Hepatic stellate cell (primary cell): ENCODE measurements at places on chromosomes 12 and 14.

GRCh38 chr12:107319533-107320032 lies 226.2 kb upstream of the CRY1 start:
- DNase-seq, result no peak

DNA sequence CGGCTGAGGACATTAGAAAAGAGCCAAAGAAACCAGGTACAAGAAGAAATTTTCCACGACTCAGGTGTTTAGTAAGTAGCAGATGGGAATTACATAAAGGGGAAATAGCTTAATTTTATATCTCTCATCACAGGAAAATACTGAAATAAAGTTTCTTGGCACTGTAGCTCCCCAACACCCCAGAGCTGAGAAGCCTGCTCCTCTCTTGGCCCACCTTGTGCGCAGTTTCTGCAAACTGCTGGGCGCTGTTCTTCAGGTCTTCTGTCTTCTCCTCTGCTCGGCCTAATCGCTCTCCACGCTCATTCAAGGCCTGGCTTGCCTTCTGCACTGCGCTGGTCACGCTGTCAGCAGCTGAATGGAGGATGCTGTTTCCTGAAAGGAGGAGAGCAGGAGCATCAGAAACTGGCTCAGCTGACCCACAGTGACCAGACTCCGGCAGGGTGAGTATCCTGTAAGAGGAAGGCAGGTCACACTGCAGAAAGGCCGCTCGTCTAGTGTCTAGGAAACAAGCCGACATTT lies 184.9 kb upstream of the GZMB start:
- DNase-seq, result no peak

- DNase-seq, result no peak
These were observed 28.6 kb downstream of the BAZ2A start for GRCh38 chr12:56601503-56601902.

DNA sequence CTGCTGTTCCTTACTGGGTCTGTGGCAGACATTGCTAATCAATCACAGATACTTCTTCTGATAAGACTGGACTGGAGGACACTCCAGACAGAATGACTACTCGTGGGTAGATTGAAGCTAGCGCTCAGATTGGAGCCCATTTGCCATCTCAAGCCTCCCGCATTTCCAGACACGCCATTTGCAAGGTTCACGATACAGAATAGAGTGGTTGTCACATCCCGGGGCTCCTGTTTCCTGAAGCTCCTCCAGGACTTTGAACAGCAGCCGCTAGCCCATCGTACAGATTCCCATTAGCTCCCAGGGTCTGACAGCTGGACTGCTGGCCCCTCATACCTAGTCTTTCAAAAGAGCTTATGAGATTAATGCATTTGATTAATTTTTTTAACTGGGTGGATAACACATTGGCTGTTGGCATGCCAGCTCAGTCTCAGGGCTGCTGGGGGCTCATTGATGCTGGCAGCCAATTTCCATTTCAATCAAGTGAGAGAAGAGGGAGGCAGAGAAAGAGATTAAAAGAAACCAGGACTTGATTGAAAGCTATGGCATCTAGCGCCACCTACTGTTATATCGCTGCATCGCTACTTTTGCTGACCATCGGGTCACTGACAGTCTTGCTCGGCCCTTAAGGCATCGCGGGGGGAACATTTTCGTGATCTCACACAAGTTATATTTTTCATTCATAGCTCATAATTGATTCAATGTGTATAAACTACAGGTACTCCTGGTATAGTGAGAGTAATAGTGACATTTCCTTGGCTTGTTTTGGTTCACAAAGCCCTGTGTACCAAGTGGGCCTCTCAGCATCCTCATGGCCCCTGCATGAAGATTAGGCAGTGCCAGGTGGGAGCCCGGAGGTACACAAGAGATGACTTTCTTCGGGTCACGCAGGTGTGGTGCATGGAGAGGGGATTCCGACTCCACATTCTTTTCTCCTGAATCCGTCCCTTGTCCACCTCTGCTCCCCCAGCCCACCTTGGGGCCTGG lies 78.6 kb downstream of the CCDC60 start:
- DNase-seq, result peak; percentile 56

DNA sequence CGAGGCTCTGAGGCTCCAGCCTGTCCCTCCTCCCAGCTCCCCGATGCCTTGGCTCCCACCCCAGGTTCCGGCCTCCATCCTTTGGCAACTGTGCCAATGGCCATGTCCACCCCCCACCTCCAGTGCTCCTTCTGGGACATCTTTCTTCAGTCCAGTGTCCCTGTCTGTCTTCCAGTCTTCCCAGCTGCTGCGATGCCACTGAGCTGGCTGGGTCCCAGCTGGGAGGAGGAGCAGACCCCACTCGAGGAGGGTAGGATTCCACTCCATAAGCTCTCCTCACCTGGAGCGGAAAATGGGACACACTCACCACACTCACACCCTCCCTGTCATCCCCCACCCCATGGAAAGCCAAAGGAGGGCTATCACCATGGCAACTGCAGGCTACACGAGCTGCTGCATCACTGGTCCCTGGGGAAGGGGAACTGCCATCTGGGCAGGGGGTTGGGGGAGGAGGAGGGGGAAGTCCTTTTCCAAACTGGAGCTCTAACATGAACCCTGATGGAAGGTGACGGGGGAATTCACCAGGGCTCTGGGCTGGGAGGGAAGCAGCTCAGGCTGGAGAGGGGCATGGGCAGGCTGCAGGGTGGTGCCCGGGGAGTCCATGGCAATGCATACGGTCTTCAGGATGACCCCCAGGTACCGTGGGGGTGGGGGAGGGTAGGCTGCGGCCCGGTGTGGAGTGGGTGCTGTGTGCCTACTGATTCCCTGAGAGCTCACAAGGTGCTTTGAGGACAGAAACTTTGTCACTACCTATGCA lies 94.3 kb downstream of the LRRC74A start:
- DNase-seq, result peak; percentile 56

DNA sequence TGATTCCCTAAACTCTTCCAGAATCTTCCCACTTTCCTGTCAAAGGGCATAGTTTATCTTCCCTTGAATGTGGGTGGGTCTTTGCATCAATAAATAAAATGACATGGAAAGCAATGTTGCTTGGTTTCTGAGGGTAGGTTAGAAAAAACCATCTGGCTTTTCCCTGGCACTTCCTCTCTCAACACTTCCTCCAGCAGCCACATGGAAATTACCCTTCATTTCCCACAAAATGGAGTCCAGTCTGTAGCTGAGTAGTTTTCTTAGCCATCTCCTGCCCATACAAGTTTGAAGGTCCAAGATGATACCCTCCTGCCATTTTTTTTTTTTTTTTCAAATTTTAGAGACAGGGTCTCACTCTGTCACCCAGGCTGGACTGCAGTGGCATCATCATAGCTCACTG lies 11.1 kb upstream of the NDUFA12 start:
- no peak for DNase-seq

DNA sequence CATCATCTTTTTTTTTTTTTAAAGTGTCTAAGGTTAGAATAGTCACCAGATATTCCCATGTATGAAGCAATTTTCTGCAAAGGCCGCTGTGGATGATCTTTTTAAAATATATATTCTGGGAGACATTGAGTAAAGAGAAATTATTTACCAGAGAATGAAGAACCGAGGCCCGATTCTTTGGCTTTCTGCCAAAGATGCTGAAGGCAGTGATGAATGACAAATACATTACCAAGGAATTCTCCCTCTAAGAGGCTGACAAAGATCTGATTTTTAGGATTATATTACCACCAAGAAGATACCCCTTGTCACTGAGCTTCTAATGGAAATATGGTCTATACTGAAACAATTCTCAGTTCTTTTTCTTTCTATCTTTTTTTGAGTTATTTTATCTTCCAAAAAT lies 336.8 kb downstream of the NAV3 start:
- DNase-seq, result no peak

DNA sequence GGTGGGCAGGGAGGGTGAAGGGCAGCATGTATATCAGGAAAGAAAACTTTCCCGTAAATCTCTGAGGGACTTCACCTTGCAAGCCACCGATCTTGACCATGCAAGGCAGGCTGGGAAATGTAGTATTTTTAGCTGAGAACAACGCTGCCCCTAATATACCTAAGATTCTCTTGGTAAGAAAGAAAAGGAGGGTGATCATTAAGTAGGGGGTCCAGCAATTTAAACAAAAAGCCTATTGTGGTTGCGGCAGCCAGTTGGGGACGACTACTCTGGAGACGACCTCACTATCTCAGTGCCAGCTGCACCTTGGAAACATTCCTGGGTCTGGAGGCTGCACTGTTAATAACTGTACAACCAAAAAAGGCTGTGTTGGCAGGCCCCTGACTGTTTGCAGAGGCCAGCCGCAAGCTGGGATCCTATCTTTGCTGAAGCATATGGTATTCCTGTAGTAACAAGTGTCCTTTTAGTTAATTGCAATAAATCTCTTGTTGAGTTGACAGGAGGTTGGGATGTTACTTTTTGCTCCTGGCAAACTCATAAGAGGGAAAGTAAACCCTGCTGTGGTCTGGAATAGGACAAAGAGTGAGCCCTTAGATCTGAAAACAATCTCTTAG lies 6.4 kb downstream of the APOLD1 start:
- no peak for DNase-seq

GRCh38 chr12:56081393-56082347 lies 1.7 kb downstream of the ERBB3 start:
- DNase-seq, result peak; percentile 34

DNA sequence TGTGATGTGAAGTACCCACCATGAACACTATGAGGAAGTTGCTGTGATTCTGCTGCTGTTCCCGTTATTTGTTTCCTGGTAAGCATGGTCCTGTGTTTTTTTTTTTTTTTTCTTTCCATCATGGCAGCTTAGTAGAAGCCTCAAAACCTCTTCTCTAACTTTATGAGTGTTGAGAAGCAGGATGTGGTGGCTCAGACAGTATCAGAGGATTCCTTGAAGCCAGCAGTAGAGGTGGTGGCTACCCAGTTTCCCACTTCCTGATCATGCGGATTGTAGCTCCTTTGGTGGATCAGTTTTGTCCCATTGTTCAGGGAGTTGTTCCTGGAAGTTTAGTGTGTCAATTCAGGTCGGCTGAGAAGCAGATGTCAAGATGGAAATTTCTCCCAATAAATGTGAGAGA lies 175.8 kb downstream of the ATP23 start:
- DNase-seq, result no peak

- no peak for DNase-seq
These were observed 50.0 kb upstream of the STON2 start for GRCh38 chr14:81450100-81450531.

DNA sequence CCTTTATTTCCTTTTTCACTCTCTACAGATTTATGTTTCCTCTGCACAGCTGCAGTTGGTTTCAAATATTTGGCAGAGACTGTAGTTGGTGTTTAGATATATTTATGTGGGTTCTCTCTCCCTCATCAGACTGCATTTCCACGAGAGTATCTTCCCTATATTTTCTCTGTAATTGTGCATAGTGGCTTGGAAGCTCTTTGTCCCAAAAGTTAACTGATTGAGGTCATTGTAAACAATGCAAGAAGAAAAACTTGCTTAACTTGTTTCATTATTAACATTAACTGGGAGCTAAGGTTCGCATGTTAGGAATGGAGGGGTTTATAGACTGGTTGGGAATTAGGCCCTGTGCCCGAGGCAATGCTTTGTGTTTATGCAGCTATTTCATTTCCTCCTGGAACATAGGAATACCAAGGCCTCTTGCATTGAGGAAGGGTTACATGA lies 216.9 kb upstream of the HMGA2 start:
- DNase-seq, result no peak

DNA sequence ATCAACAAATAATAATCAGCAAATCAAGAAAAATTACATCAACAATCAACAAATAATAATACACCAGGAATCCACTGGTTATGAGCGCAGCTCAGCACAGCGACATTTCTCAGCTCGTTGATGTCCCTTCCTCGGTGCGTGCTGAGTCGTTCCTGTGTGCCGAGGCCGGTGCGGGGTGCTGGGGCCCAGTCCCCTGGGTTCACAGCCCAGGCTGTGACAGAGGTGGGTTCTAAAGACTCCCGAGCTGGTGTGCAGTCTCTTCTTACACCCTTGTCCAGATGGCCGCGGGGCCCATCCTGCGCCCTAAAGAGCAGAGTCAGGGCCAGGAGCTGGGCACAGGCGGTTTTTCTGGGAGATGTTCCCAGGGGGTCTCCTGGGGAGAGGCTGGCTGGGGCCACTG lies 26.9 kb upstream of the TRAF3 start:
- DNase-seq, result no peak

- DNase-seq, result peak; percentile 45
These were observed 64.8 kb downstream of the WSCD2 start for GRCh38 chr12:108193917-108194316.

- peak; percentile 54 for DNase-seq
These were observed 8.0 kb downstream of the GLIPR1 start for GRCh38 chr12:75488553-75488952.

DNA sequence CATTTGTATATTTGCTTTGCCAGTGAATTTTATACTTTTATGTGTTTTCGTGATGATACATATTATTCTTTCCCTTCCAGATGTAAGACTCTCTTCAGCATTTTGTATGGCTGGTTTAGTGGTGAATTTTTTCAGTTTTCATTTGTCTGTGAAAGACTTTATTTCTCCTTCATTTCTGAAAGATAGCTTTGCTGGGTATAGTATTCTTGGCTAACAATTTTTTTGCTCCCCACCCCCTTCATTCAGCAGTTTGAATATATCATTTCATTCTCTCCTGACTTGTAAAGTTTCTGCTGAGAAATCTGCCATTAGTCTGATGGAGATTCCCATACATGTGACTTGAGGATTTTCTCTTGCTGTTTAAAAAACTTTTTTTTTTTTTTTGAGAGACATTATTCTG lies 72.8 kb downstream of the ERC1 start:
- DNase-seq, result no peak

- DNase-seq, result no peak
These were observed 113.5 kb downstream of the GCH1 start for GRCh38 chr14:54789166-54789565.

DNA sequence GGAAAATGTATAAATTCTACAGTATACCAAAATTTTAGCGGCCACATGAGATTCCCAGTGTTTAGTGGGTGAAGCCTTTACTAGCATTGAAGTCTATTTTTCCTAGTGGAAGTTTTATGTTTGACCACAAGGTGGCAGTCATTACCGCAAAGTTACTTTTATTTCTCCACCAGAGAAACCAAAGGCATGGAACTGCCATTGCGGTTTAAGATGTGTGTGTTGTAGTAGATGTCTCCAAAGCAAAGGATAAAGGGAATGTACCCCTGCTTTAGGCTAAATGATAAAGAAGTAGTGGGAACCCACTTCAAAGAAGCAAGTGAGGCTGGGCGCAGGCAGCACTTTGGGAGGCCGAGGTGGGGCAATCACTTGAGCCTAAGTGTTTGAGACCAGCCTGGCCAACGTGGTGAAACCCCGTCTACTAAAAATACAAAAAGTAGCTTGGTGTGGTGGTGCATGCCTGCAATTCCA lies 140.5 kb downstream of the PRKCH start:
- DNase-seq, result peak; percentile 60

DNA sequence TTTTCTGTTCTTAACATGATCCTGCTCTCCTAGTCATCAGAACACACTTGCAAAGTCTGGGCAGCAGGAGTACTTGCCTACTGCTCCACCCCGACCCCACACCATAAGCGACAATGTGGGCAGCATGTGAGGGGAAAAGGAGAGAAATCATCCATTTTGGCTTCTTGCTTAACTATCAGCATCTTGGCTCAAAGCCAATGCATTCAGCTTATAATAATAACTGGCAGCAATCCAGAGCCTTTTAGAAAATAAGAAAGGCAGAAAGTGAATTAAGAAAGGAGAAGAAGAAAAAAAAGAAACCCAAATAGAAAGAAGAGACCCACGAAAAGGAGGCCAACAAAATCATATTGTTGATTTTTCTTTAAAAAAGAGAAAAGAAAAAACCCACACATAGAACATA lies 930.8 kb downstream of the BCL11B start:
- no peak for DNase-seq
